ENCODE measurements at places on chromosomes 11 and 22.

- DNase-seq: no peak
Observed at GRCh38 chr22:30197389-30197788, 49.2 kb downstream of the LIF start.

- DNase-seq: no peak
Observed at GRCh38 chr11:47577460-47578041, 1.2 kb downstream of the KBTBD4 start.

GRCh38 chr22:32830957-32831356 lies 29.5 kb downstream of the TIMP3 start:
- DNase-seq: no peak

DNA sequence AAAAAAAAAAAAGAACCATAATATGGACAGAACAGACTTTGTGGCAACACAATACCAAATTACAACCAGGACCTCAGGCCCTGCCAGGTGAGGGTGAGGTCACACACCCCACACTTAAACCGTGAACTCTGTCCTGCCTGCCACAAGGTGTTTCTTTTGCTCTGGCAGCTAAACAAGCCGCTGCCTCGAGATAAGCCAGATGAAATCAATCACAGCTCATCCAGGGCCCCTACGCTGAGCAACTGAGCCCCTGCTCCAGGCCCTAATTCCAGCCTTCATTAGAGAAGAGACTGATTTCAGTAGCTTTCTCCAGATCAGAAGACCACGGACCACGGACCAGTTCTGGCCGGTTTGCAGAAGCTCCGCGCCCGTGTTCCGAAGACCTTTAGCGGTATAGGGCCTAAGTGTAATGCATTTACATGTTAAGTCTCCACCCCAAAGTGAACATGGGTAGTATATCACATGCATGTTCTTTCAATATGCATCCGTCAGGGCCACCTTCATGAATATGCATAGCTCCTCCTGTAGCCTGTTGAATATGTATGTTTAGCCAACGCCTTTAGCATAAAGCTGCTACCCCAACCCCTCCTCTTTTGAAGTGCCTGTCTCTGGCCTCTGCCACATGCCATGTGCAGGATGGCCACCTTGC lies 14.8 kb upstream of the RAC2 start:
- no peak for DNase-seq

GRCh38 chr11:102568851-102569250 lies 38.3 kb upstream of the MMP7 start:
- DNase-seq: no peak

DNA sequence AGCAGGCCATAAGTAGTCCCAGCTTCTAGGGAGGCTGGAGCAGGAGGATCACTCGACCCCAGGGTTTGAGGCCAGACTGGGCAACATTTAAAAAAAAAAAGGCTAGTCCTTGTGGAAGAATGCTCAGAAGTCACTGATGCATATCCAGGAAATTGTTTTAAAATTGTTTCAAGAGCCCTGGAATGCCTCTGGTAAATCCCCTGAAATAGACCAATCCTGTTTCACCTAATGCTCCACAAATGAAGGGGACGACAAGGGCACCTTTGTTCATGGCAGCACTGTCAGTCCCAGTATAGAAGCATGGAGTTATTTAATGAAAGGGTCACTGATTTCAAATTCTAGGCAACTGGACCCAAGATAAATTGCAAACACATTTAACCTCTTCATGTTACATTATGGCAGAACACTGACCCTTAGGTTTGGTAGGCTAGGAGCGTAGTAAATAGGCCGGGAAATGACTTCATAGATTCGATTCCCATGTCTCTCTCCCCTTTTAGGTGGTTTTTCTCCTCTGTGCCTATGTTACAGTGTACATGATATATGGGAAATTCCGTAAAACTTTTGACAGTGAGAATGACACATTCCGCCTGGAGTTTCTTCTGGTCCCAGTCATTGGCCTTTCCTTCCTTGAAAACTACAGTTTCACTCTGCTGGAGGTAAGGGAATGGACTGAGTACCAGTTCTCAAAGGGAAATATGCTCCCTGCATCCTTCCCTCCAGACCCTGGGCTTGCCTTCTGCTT lies 11.4 kb downstream of the KDELR3 start:
- DNase-seq: no peak

- DNase-seq: no peak
Observed at GRCh38 chr11:6657346-6657745, 1.7 kb upstream of the DCHS1 start.

DNA sequence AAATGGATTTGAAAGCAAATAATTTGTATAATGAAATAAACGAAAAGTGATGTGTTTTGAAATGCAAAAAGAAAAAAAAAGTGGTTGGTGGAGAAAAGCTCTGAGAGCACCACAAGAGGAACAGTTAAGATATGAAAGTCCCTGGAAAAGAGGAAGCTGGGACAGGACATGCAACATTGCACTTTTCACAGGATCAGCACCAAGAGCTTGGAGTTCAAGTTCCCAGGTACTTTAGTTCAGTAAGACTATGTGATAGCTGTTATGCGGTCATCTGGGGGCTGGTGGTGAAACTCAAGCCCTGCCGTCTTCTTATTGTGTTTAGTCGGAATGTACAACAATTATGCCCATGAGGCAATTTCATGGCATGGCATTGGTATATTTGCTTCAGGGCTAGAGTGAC lies 17.1 kb upstream of the MS4A4A start:
- no peak for DNase-seq

DNA sequence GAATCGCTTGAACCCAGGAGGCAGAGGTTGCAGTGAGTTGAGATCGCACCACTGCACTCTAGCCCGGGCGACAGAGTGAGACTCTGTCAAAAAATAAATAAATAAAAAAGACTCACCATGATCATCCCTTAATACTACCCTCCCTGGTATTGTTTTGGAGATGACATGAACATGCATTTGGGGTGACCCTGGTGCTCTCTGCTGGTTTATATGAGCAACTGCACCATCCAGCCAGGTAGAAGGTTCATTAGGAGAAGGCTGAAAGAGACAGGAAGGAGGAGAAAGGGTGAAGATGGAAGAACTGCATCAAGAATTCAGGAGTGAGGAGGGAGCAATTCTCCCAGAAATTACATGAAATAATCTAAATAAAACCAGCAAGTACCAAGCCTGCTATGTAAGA lies 37.8 kb downstream of the SLC5A1 start:
- peak; percentile 68 for DNase-seq

DNA sequence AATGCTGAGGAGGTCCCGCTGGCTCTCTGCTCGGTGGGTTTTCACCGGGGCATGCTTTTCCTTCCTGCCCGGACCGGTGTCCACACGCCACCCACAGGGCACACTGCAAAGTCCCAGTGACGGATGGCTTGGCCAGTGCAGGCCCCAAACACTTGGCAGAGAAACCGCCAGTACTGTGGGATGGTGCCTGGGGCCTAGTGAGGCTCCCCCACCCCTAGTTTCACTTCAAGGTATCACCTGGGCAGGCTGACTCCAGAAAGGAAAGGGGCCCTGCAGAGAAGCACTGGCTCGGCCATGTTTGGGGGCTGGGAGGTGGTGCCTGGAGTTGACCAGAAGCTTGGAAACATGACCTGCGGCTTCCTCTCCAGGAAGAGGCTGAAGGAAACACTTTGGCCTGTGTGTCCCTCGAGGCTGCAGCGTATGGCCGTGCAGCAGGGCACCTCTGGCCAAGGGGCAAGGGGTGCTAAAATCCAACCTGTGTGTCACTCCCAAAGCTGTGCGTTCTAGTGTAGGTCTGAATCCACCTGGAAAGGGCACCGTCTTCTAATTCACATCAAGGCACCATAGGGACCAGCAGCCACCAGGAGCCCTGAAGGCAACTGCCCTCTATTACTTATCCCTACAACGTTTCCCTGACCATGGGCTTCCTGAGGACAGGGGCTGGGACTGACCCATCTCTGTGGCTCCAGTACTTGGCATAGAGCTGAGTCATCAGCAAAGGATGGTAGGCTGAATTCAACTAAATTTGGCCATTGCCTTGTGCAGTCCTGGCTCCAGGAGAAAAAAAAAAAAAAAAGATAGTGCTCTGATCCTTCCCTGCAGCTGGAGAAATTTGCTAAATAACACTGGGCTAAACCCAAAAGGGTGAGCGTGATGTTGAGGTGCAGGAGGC lies 22.6 kb downstream of the TPBGL start:
- no peak for DNase-seq

GRCh38 chr11:48116437-48117228 lies 100.0 kb upstream of the OR4B1 start:
- DNase-seq: peak; percentile 56

GRCh38 chr22:42764895-42765363 lies 44.3 kb upstream of the A4GALT start:
- peak; percentile 56 for DNase-seq

DNA sequence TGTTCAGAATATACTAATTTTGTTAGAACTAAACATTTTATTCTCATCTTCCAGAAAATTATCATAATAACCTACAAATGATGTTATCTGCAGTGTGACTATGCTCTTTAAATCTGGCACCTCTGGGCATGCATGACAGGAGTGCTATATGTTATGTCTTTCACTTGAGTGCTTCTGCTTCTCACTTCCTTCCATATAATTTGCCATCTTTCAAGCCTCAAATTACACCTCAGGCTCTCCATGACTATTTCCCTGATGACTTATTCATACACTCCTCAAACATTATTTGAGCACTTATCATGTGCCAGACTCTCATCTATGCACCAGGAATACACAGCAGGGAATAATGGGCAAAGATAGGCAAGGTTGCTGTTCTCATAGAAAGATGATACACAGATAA lies 219.3 kb upstream of the POU2AF2 start:
- DNase-seq: no peak

Measured in hematopoietic multipotent progenitor cell treated with erythropoietin and hydrocortisone succinate and interleukin-3 and kit ligand, for 6 days (in vitro differentiated cells).